ENCODE measurements at places on chromosomes 1 and 21.

DNA sequence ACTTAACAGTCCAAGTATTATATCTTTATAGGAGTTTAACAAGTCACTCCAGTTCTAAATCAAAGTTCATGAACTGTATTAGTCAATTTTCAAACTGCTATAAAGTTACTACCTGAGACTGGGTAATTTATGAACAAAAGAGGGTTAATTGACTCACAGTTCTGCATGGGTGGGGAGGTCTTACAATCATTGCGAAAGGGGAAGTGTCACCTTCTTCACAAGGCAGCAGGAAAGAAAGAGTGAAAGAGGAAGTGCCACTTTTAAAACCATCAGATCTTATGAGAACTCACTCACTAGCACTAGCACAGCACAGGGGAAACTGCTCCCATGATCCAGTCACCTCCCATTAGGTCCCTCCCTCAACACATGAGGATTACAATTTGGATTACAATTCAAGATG is 70.0 kb downstream of the CLCA4 start:
- no peak for DNase-seq

- DNase-seq: no peak
These were observed 62.5 kb downstream of the WNT9A start for GRCh38 chr1:227885135-227885647.

- no peak for DNase-seq
These were observed 105.9 kb downstream of the LAMC2 start for GRCh38 chr1:183291802-183292514.

GRCh38 chr1:40976952-40977690 is 2.4 kb upstream of the CTPS1 start:
- DNase-seq: no peak

DNA sequence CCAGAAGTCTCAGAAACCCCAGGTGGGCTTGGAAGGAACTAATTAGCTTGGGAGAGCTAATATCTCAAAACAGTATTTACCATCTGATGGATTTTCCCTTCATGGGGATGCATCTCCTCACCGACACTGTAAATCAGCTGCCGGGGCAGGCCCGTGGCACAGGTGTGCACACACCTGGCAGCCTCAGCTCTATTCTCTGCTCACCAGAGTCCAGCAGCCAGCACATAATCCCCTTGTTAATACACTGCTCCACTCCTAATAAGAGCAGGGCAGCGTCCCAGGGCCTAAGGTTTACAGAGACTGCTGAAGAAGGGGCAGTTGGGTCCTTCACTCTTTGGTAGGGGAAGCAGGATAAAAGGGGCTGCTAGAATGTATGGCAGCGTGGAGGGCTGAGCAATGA is 200.0 kb downstream of the TOMM20 start:
- no peak for DNase-seq

DNA sequence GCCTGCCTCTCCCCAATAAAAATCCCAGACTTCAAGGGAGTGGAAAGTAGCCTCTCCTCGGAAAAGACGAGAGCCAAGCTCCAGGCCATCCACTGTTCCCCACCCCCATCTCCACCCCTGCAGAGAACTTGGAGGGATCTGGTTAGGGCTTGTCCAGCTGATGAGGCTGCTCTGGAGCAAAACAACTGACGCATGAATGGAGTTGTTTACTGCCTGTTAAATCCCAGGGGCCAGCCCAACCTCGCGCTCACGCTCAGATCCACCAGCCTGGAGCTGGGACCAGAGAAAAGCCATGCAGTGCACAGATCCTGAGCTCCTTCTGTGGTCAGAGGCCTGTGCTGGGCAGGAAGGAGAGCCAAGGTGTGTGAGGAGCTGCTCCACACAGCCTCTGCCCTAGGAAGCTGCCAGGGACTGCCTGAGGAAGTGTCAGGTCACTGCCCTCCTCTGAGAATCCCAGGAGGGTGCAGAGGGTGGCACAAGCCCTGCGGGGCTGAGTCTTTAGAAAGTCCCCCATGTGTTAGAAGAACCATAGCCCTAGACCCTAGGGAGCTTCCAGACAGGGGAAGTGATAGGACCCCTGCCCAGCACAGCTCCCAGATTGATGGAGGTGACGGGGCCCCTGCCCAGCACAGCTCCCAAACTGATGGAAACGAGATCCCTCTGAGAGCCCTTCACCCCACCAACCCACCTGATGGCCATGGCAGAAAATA is 109.0 kb upstream of the IPO9 start:
- DNase-seq: no peak

- no peak for DNase-seq
These were observed 388.7 kb downstream of the PTPRU start for GRCh38 chr1:29625084-29625420.

- DNase-seq: no peak
These were observed 227.2 kb downstream of the CAMTA1 start for GRCh38 chr1:7012461-7012924.

GRCh38 chr1:17119076-17119772 is at the start of gene PADI2:
Gene PADI2 (minus strand): TSS chr1:17119451. CDS start chr1:17119371, 80 bp downstream.
- DNase-seq: peak; percentile 31
